ENCODE measurements at places on chromosomes 7 and 10. TPM values are rescaled to one million over a fixed set of nuclear protein-coding genes. Genes with fewer than 3 reads are reported as not detected.

- H3K4me1 ChIP-seq: peaks cover 23% of the 10 kb centered on the region
- H3K27me3 ChIP-seq: no peaks in the 10 kb centered on the region
- H3K36me3 ChIP-seq: no peaks in the 10 kb centered on the region
- H3K27ac ChIP-seq: peak overlapping the region; percentile 59
- peak; percentile 87 for DNase-seq
- peak overlapping the region; percentile 82 for H3K4me3 ChIP-seq
Measured at GRCh38 chr7:101814081-101814990, 3.1 kb upstream of the CUX1 start.

DNA sequence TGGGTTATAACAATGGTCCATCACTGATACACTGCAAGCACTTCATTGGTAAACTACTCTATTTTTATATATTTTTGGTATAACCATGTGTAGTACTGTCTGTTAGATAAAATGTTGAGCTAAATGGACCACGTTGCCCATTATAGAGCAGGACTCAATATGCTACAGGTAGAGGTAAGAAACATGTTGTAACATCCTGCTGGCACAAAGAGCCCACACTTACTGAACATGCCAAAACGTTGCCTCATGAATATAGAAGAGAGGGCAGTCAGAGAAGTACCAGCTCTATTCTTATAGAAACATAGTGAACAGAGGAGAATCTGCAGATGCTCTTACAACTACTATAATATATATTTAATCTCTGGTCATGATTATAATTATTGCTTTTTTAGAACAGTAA lies 18.4 kb upstream of the MET start:
- no peak for DNase-seq
- H3K4me1 ChIP-seq: no peaks in the 10 kb centered on the region
- no peak overlapping the region for H3K27ac ChIP-seq

GRCh38 chr7:13849163-13849892 lies 140.1 kb downstream of the ETV1 start:
- no peaks in the 10 kb centered on the region for H3K36me3 ChIP-seq

DNA sequence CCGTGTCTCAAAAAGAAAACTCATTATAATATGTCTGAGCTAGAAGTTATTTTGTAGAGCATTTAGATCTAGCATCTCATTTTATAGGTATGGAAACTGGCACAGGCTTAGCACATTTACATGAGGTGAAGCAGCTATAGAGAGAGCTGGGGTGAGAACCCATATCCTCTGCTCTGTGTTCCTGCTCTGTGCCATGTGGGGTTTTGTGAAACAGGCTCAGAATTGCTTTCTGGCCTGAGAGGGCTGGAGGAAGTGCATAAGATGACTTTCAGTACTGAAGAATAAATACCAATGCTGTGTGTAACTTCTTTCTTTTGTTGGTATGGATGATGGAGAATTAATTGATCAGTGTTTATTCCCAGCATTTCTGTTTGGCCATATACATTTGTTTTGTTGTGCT lies 159.1 kb downstream of the LRRC4 start:
- no peaks in the 10 kb centered on the region for H3K36me3 ChIP-seq
- no peaks in the 10 kb centered on the region for H3K27me3 ChIP-seq
- no peak overlapping the region for H3K4me3 ChIP-seq

- H3K27ac ChIP-seq: no peak overlapping the region
- H3K4me3 ChIP-seq: no peak overlapping the region
- DNase-seq: no peak
- H3K4me1 ChIP-seq: no peaks in the 10 kb centered on the region
- no peaks in the 10 kb centered on the region for H3K36me3 ChIP-seq
Measured at GRCh38 chr7:102445674-102446071, 12.3 kb downstream of the ORAI2 start.

- no peak overlapping the region for H3K4me3 ChIP-seq
- DNase-seq: no peak
- H3K27me3 ChIP-seq: peaks cover 24% of the 10 kb centered on the region
- H3K27ac ChIP-seq: peak overlapping the region; percentile 27
- no peaks in the 10 kb centered on the region for H3K36me3 ChIP-seq
Measured at GRCh38 chr10:129035052-129035827, 431.8 kb upstream of the MGMT start.

Gene CYP2C19
- total RNA-seq: not detected

Gene HOXA3
- 8.7 TPM for total RNA-seq

Gene CTAGE4
- total RNA-seq: 9.5 TPM

DNA sequence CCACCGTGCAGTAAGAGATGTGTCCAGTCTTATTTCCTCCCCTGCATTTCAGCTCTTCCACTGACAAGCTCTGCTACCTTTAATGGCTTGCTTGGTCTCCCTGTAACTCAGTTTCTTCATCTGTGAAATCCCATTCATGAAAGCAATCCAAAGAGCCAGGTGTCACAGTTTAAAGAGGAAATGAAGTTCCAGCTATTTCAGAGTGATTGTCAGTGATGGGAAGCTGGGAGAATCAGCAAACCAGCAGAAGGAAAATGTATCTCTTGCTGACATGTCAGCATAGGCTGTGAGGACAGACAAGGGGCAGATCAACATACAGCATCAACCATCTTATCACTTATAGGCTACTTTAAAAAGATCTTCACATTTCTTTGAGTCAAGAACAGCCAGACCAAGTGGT lies 445.3 kb downstream of the ADRA2A start:
- no peak for DNase-seq
- no peaks in the 10 kb centered on the region for H3K4me1 ChIP-seq
- no peaks in the 10 kb centered on the region for H3K27me3 ChIP-seq
- H3K36me3 ChIP-seq: no peaks in the 10 kb centered on the region
- H3K27ac ChIP-seq: no peak overlapping the region
- H3K4me3 ChIP-seq: no peak overlapping the region

- H3K27me3 ChIP-seq: no peaks in the 10 kb centered on the region
- H3K36me3 ChIP-seq: peaks cover 58% of the 10 kb centered on the region
- H3K27ac ChIP-seq: no peak overlapping the region
- no peak overlapping the region for H3K4me3 ChIP-seq
- no peaks in the 10 kb centered on the region for H3K4me1 ChIP-seq
Measured at GRCh38 chr10:11288302-11288701, 270.6 kb downstream of the CELF2 start.

Gene PTEN
- total RNA-seq: 101 TPM

GRCh38 chr10:63119041-63119440 lies 14.1 kb upstream of the NRBF2 start:
- no peak for DNase-seq
- H3K27me3 ChIP-seq: no peaks in the 10 kb centered on the region
- H3K4me1 ChIP-seq: peaks cover 22% of the 10 kb centered on the region
- H3K27ac ChIP-seq: no peak overlapping the region

Gene ETV1
- total RNA-seq: 110 TPM

DNA sequence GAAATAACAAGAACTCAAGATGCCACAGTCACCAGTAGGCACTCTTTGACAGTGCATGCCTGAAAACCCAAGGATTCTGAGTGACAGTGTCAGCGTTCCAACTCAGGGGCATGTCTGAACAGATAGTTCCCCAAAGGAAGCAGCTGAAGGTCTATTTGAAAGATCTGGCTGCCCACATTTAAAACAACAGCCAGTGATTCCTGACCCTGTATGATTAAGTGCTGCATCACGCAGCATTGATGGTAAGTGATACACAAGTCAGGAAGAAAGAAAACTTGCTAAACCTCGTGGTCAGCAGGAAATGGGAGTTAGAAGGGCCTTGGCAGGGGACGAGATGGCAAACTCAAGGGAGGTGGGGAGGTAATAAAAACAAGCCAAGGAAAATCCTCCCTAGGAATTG lies 1013.1 kb downstream of the TYW1 start:
- no peaks in the 10 kb centered on the region for H3K27me3 ChIP-seq
- no peak overlapping the region for H3K4me3 ChIP-seq
- DNase-seq: no peak
- H3K4me1 ChIP-seq: no peaks in the 10 kb centered on the region
- H3K27ac ChIP-seq: no peak overlapping the region

DNA sequence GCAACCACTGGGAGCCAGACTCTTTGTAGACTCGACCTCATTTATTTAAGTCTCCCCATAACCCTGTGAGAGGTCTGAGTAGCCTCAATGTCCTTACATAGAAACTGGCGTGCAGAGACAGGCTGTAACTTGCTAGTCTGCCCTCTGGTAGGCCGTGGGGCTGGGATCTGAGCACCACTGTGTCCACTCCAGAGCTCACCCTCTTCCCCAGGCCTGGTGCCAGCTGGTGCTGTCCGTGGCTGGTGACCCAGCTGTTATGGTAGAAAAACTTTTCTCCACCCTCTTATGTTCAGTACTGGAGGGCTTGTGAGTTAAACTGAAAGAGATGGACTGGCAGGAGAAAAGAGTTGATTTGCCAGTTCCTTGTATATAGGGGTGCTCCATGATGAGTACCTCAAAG lies 41.9 kb downstream of the ADAMTS14 start:
- H3K4me1 ChIP-seq: peaks cover 3% of the 10 kb centered on the region
- no peaks in the 10 kb centered on the region for H3K27me3 ChIP-seq
- DNase-seq: no peak
- no peak overlapping the region for H3K27ac ChIP-seq

GRCh38 chr10:96584035-96584434 lies 2.8 kb downstream of the TM9SF3 start:
- no peak for DNase-seq
- no peak overlapping the region for H3K27ac ChIP-seq
- H3K27me3 ChIP-seq: no peaks in the 10 kb centered on the region
- H3K4me3 ChIP-seq: no peak overlapping the region
- H3K36me3 ChIP-seq: no peaks in the 10 kb centered on the region
